NCI-H226 (cell line): ENCODE measurements at places on chromosomes 7 and 10.
A peak's percentile ranks its signal among the peaks of the same experiment; 100 is the strongest.

GRCh38 chr10:47374611-47375536, 9.2 kb downstream of the ZNF488 start:
- DNase-seq, result no peak

DNA sequence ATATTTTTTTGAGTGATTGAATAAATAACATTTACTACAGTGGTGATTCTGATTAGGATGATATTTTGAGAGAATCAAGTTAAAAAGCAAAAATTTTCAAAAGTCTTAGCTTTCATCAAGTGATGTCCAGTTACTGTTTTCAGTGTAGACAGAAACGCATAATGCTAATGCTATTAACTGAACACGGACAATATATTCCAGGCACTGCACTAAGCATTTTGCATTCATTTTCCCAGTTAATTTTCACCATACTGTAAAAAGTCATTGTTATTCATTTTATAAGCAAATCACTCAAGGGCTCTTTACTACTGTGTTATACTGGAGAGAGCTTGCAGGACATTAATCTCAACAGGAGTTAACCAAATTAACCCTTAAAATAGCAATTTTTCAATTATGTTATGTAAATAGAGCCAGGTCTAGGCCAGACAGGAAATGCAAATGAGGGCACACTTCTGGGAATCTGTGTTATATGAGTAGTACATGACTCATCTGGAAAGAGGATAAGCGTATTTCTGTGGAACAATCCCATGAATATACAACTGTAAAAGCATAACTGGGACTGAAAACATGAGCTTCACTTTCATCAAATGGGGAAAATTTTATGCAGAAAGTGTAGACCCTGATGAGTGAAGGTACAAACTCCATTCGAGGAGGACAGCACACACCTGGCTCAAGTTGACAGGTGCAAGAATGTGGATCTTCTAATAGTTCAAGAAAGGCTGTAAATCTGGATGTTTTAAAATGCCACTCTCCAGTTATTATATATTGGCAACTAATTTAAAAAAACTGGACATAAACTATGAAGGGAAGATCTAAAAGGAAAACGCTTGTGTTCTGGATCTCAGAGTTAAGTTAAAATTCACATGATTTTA, 75.4 kb downstream of the ANK3 start:
- peak; percentile 72 for DNase-seq

DNA sequence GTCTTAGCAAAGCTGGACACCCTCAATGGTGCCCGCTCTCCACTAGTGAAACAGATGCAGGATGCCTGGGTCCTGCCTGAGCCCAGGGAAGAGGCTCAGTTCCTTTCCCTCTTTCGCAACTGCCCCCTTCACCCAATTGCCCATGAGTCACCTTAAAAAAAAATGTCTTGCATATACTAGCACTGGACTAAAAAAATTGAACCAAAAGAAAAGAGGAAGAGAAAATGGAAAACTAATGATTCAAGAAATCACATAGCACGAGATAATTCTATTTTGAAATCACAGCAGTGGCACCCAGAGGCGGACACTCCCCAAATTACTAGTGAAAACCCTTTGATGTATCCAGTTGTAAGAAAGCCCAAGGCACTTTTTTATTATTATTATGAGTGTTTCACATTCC, 972.5 kb downstream of the LRMDA start:
- peak; percentile 22 for DNase-seq

DNA sequence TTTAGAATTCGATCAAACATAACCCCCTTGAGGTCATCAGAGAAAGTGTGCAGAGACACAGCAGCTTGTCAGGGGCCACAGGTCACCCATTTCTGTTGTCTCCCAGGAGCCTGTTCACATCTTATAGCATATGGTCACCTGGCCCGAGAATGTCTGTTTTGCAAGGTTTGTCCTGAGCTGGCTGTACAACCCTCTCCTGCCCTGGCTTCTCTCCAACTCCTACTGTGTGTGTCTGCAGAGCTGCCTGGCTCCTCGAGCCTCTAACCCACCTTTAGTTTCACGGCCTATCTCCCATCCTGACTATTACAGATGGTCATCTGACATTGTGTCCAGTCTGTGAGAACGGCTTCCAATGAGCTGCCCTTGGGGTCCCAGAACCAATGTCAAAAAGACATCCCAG, 683.4 kb downstream of the SDK1 start:
- DNase-seq, result no peak

- DNase-seq, result peak; percentile 22
Observed at GRCh38 chr7:138030679-138031351, 28.9 kb upstream of the CREB3L2 start.

DNA sequence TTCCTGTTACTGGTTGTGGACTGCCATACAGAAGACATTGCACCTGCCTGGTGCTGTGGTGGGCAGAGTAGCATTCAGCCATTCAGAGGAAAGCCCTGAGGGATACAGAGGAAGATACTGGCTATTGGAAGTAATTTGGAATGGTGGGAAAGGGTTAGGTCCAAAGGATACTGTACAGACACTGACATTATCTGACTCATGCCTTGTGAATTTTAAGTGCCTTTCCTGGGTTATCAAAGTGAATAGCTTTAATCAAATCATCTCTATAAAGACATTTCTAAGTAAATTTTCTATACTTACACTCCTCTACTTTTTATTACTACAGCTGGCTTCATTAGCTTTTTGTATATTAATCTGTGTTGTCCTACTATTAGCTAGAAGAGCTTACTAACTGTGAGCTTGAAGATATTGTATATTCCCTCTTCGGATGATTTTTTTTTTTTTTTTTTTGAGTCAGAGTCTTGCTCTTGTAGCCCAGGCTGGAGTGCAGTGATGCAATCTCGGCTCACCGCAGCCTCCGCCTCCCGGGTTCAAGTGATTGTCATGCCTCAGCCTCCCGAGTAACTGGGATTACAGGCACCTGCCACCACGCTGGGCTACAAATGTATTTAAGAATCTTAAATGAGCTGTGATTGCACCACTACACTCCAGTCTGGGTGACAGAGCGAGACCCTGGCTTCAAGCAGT, 186.5 kb downstream of the ADK start:
- DNase-seq, result peak; percentile 49

- no peak for DNase-seq
Observed at GRCh38 chr7:135911099-135911498, 66.1 kb downstream of the MTPN start.

- no peak for DNase-seq
Observed at GRCh38 chr7:100804681-100805431, 22.5 kb downstream of the EPHB4 start.
